ENCODE measurements at places on chromosomes 6 and 20.

DNA sequence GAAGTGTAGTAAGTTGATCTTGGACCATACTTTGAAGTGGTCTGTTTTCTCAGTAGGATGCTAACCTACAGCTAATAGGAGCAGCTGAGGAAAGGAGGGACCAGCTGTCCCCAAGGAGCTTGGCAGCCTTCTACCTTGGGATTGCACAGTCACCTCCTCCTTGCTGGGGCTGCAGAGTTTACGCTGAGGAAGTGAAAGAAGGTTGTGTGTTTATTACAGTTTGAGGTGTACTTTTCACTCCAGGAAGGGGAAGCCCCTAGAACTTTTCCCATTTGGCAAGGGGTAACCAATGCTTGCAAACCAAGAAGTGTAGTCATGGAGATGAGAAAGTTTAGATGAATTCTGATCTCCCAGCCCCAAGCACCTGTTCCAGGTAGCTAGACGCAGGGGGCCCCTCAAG is 58.8 kb downstream of the BMP6 start:
- DNase-seq: no peak

- no peak for DNase-seq
Observed at GRCh38 chr20:4324611-4325243, 309.4 kb upstream of the RNF24 start.

DNA sequence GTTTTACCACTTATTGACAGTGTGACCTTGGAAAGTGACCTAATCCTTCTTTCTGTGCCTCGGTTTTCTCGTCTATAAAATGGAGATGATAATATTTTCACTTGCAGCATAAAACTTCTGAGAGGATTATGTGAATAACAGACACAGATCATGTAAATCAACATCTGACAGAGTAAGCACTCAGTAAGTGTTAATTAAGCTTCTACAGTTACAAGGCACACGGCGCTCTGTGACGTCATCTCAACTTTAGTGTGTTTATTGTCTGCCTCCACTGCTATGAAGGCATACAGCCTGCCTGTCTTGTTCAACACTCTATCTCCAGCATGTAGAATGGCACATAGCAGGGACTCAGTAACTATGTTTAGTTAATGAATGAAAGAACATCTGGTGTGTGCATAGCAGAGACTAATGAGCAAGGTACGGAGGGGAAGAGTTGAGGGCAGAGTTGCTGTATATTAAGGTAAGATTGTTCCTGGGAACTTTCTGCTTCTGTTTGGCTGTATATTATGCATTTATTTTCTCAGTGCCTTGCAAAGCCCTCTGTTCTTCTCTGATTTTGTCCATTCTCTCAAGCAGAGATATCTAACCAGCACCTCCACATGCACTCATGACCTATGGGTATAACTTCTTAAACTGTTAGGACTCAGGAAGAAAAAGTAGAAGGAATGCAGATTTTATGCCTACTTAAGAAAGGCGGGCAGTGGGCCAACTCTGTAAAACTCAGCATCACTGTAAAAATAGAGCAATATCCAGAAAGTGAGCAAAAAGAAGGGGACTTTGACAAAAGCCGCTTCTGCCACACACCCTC is 66.4 kb upstream of the STMND1 start:
- no peak for DNase-seq

GRCh38 chr20:38751360-38751976 is 3.2 kb downstream of the ACTR5 start:
- DNase-seq: no peak

- DNase-seq: no peak
Observed at GRCh38 chr20:48040491-48040890, 255.2 kb upstream of the SULF2 start.

DNA sequence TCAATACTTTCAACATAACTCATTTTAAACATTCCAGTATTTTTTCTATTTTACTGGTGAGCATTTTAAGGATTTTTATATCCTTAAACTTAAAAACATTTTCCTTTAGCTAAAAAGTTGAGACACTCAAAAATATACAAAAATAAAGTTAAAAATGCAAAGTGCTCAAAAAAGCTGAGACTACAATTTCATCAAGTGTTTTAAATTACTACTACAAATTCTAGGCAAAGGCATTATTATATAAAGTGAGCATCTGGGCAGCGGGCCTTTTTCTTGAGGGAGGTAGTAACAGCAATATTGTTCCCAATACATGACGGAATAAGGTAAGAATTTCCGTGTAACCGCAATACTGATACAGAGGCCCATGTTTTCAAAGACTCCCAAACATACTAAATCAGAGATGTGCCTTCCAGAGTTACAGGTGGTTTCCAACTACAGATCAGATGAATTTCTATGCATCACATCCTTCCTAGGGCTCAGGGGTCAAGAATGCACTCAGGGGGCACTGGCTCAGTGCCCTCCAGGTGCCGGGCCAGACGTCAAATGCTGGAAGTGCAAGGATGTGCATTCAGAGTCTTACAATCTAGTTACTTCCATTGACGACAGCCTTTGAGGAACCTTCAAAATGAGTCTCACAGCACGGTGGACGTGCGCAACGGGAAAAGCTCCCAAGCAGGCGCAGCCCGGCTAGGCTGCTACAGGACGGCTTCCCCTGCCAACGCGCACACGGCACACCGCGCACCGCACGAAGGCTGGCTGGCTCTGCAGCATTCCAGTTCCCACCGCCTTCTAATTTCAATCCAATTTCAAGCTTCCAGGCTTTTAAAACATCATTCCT is 1.7 kb downstream of the PHF10 start:
- DNase-seq: no peak

- DNase-seq: no peak
Observed at GRCh38 chr6:27863962-27864905, 48.0 kb downstream of the OR2B2 start.
